Keratinocyte (primary cell): ENCODE measurements at places on chromosomes 6 and 20. TPM values are rescaled to one million over a fixed set of nuclear protein-coding genes. Genes with fewer than 3 reads are reported as not detected.

DNA sequence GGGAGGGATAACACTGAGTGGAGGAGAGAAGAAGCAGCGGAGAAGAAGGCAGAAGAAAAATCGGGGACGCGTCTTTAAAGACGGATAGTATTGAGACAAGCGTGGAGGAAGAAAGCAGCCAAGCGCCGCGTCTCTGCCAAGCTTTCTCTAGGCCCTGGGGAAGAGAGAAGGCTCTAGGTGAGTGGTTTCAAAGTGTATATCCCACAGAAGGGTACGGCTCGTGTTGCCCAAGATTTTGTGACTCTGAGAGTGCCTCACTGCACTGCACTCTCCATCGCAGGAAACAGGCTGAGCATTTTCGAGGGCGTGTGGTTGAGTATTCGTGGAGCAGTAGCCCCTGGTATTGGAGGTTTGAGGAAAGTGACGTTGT, 185.4 kb downstream of the TRIM27 start:
- DNase-seq = no peak

GRCh38 chr20:52193886-52194545, 2.4 kb upstream of the ZFP64 start:
- no peak for DNase-seq

DNA sequence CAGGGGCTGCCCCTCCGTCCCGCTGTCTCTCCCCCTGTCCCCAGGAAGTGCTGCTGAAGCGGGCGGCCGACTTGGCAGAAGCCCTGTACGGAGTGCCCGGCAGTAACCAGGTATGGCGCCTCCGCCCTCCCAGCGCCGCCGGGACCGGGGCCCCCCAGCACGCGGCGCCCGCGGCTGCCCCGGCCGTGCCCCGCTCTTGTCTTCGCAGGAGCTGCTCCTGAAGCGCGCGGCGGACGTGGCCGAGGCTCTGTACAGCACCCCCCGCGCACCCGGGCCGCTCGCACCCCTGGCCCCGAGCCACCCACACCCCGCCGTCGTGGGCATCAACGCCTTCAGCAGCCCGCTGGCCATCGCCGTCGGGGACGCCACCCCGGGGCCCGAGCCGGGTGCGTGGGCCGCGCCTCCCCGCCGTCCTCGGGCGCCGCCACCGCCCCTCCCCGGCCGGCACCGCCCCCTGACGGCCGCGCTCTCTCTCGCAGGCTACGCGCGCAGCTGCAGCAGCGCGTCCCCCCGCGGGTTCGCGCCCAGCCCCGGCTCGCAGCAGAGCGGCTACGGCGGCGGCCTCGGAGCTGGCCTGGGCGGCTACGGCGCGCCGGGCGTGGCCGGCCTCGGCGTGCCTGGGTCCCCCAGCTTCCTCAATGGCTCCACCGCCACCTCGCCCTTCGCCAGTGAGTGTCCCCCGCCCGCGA, 48.4 kb downstream of the CPXM1 start:
- DNase-seq = no peak

VNN1 gene
- 1.5 to 3.8 TPM (median 3.3 TPM) in 3 replicates for polyA plus RNA-seq

RAET1L gene
- 6.9 to 12.2 TPM (median 8.5 TPM) in 3 replicates for polyA plus RNA-seq

EFCAB8 gene
- 0.02 to 0.18 TPM (median 0.03 TPM) in 3 replicates for polyA plus RNA-seq
